Activated CD4-positive, alpha-beta memory T cell treated with anti-CD3 and anti-CD28 coated beads, Interleukin-2, amount 10 ng/mL, durations not matched to agents 7 days and 5 days (primary cell): ENCODE measurements at places on chromosomes 1 and 21. TPM values are rescaled to one million over a fixed set of nuclear protein-coding genes. Genes with fewer than 3 reads are reported as not detected.

- no peaks in the 10 kb centered on the region for H3K27me3 ChIP-seq
- H3K27ac ChIP-seq = no peak overlapping the region
- DNase-seq = no peak
- H3K4me1 ChIP-seq = peaks cover 78% of the 10 kb centered on the region
- peaks cover 20% of the 10 kb centered on the region for H3K36me3 ChIP-seq
Measured at GRCh38 chr1:205317311-205317917, 4.1 kb downstream of the NUAK2 start.

DNA sequence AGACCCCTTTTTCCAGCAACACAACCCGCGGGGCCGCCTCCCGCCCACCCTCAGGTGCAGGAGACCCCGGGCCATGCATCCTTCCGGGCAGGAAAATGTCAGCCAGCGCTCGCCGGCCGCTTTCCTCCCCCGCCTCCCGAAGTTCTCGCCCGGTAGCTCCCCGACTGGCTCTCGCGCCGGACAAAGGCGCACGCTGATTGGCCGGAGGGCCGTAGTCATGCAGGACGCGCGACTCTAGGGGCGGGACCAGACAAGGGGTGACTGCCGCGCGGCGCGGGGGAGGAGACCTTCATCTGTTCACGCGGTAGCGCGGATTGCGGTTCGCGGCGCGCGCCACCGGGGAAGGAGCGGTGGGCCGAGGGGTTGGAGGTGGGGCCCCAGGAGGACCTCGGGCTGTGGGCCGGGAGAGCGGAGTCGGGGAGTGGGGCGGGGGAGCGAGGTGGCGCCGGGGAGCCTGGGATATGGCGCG, at the start of gene FLVCR1:
Gene FLVCR1 (plus strand): TSS at position 284 of the 469 bp plus-strand sequence. CDS start 178 bp downstream, at position 462.
- no peaks in the 10 kb centered on the region for H3K27me3 ChIP-seq
- peak; percentile 97 for DNase-seq
- H3K27ac ChIP-seq = peak within 1 kb of the TSS; percentile 92
- peaks cover 32% of the 10 kb centered on the region for H3K4me1 ChIP-seq
- no peak within 1 kb of the TSS for H3K4me3 ChIP-seq

GRCh38 chr1:72521659-72522058, 239.3 kb upstream of the NEGR1 start:
- H3K4me1 ChIP-seq = no peaks in the 10 kb centered on the region
- no peak overlapping the region for H3K27ac ChIP-seq
- no peaks in the 10 kb centered on the region for H3K27me3 ChIP-seq
- no peak for DNase-seq

DNA sequence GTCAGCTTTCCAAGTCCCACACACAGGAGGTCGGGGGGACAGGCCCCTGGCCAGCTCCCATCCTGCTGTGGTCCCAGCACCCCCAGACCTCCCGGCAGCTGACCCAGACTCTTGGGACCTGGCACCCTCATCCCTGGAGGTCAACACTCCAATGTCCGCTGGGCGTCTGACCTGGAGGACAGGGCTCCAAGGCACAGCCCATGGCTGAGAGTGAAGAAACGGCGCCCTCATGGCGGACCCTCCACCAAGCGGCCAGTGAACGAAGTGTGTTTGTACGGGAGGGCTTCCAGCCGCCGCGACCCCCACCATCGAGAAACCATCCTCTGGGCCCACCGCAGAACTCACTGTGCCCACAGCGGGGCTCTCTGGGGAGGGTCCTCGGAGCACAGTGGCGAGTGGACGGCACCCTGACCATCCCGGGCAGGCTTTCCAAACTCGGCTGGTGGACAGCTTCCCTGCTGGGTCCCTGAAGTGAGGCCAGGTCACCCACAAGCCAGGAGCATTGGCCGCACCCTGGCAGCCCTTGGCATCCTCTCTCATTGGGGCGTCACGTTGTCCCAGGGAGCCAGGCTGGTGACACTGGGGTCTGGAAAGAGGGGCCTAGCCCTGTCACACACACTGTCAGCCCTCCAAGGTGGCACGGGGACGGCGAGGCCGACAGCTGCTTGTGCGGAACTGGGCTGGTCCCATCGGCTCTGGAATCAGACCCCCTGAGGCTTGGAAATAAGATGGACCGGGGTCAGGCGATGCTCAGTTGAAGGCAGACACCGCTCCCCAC, 47.8 kb upstream of the COL6A2 start:
- H3K27ac ChIP-seq = no peak overlapping the region
- DNase-seq = peak; percentile 6
- no peaks in the 10 kb centered on the region for H3K36me3 ChIP-seq
- H3K27me3 ChIP-seq = no peaks in the 10 kb centered on the region
- no peaks in the 10 kb centered on the region for H3K4me1 ChIP-seq

- no peak overlapping the region for H3K4me3 ChIP-seq
- H3K27me3 ChIP-seq = peaks cover 20% of the 10 kb centered on the region
- H3K36me3 ChIP-seq = no peaks in the 10 kb centered on the region
- peaks cover 7% of the 10 kb centered on the region for H3K4me1 ChIP-seq
Measured at GRCh38 chr1:10911490-10912166, 100.8 kb upstream of the TARDBP start.

DNA sequence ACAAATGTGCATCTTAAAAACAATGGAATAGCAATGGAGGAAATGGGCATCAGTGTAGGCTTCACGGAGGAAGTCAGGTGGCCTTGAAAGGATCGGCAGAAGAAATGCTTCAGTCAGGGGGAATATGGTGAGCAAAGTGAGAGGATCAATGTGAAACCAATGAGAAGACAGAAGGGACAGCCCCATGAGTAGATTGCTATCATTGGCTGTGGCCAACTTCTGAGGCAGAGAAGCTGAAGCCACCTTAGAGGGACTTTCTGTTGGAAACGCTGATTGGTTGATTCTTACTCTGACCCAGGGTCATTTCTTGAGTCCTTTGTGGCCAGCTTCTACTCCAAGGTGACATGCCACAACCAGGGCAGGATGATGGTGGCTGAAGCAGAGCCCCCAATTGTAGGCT, 130.7 kb upstream of the ZNF648 start:
- H3K27ac ChIP-seq = no peak overlapping the region
- no peak for DNase-seq
- H3K27me3 ChIP-seq = peaks cover 25% of the 10 kb centered on the region
- H3K4me1 ChIP-seq = peaks cover 9% of the 10 kb centered on the region
- no peak overlapping the region for H3K4me3 ChIP-seq

DNA sequence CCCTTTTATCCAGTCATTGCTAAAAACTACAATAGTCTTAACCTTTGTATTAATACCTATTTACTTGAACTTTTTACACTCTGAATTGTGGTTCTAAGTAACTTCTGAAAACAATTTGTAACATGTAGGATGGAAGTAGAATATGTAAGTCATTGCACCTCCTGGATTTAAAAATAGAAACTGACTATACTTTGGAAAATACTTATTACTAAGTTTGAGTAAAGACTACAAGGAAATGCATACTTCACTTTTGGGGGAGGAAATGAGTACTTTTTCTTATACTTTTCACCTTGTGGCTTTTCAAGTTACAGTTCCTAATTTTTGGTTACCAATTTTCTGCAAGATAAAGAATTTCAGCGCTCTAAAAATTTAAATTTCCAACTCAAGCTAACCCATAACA, 8.7 kb downstream of the RGS18 start:
- H3K27ac ChIP-seq = no peak overlapping the region
- DNase-seq = no peak
- H3K27me3 ChIP-seq = no peaks in the 10 kb centered on the region
- H3K4me3 ChIP-seq = no peak overlapping the region
- H3K36me3 ChIP-seq = no peaks in the 10 kb centered on the region
- H3K4me1 ChIP-seq = no peaks in the 10 kb centered on the region

- H3K27ac ChIP-seq = peak overlapping the region; percentile 33
- peaks cover 73% of the 10 kb centered on the region for H3K4me1 ChIP-seq
- H3K4me3 ChIP-seq = no peak overlapping the region
- H3K36me3 ChIP-seq = peaks cover 26% of the 10 kb centered on the region
- DNase-seq = peak; percentile 55
Measured at GRCh38 chr1:167544447-167545093, 9.0 kb downstream of the CREG1 start.

DNA sequence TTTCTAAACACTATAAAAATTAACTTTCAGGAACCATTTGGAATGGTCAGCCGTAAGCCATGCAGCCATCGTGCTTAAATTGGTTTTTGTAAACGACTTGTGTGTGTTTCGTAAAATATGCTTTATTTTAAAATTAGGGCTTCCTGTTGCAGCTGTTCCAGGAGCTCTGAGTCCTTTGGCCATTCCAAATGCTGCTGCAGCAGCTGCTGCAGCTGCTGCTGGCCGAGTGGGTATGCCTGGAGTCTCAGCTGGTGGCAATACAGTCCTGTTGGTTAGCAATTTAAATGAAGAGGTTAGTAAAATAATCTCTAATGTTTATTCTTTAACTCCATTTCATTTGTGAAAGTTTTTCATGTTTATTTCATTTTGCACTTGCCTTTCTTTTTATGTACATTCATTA, 83.1 kb downstream of the PTBP2 start:
- H3K27ac ChIP-seq = no peak overlapping the region
- H3K4me3 ChIP-seq = no peak overlapping the region
- H3K4me1 ChIP-seq = no peaks in the 10 kb centered on the region
- no peaks in the 10 kb centered on the region for H3K27me3 ChIP-seq
- DNase-seq = no peak

DNA sequence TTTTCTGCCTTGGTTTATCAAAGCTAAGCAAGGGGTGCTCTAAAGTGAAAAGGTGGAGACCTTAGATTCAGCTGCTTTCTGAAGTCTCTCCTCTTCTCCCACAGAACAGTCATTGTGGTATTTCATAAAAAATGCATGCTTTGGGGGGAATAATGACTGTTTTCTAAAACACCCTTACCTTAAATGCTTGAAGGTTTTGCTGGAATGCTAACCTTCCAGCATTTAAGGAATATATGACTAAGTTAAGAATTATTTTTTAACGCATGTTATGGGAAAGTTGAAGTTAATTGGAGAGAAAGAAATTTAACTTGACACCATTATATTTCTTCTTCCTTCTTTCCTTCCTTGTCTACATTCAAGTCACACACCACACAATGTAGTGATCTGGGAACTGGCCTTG, 162.5 kb downstream of the ROR1 start:
- no peak overlapping the region for H3K4me3 ChIP-seq
- no peak for DNase-seq
- no peak overlapping the region for H3K27ac ChIP-seq
- H3K27me3 ChIP-seq = peaks cover 2% of the 10 kb centered on the region

- no peaks in the 10 kb centered on the region for H3K4me1 ChIP-seq
- H3K27ac ChIP-seq = no peak overlapping the region
- H3K36me3 ChIP-seq = no peaks in the 10 kb centered on the region
- H3K4me3 ChIP-seq = no peak overlapping the region
Measured at GRCh38 chr1:240413732-240414131, 198.2 kb downstream of the GREM2 start.

- H3K36me3 ChIP-seq = no peaks in the 10 kb centered on the region
- peaks cover 22% of the 10 kb centered on the region for H3K27me3 ChIP-seq
- H3K4me1 ChIP-seq = no peaks in the 10 kb centered on the region
- no peak overlapping the region for H3K27ac ChIP-seq
- DNase-seq = peak; percentile 67
Measured at GRCh38 chr1:205354259-205355074, 2.3 kb downstream of the KLHDC8A start.

DNA sequence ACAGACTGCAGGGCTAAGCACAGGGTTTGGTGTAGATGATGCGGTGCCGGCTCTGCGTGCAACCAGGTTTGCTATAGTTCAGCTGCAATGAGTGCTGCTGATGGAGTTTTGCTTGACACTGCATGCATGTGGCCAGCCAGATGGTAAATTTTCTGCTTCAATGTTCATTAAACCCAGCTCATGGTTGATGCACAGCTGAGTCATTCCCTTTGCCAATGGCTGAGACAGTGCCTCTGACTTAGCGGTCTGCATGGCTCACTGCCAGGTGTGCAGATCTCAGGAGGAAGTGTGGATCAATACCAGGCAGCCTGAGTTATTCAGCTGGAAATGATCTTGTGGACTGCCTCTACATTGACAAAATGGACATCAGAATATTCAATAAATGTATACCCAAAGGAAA, 172.7 kb upstream of the ZP4 start:
- H3K27ac ChIP-seq = no peak overlapping the region
- H3K36me3 ChIP-seq = no peaks in the 10 kb centered on the region
- H3K27me3 ChIP-seq = no peaks in the 10 kb centered on the region
- DNase-seq = no peak
- H3K4me3 ChIP-seq = no peak overlapping the region

DNA sequence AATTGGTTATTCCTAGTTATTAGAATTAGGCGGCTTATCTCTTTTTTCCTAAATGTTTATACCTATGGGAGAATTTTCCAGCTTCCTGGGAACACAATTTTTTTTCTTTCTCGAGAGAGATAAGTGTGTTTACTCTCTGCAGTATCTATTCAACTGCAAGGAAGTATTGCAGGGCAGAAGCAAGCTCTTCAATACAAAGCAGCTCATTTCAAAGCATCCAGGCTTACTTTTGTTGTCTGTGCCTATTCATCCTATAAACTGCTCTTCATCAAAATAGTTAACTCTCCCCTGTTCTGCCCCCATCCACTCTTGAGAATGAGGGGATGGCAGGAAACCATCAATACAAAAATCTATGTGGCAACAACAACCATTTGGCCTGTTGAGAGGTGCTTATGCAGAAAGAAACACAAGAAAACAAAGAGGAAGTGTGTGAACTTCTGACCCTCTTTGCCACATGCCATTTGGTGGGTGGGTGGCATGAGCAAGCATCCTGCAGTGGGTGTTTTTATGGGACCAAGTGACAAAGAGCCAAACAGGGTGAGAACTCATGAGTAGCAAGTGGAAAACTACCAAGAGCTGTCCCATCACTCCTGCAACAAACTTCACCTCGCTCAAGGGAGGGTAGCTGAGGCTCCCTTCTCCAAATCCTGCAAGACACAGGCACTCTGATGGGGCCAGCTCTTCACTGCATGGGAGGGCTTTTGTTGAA, 50.6 kb upstream of the MRPS6 start:
- H3K36me3 ChIP-seq = peaks cover 11% of the 10 kb centered on the region
- peaks cover 35% of the 10 kb centered on the region for H3K4me1 ChIP-seq
- no peak overlapping the region for H3K4me3 ChIP-seq
- no peak overlapping the region for H3K27ac ChIP-seq
- DNase-seq = peak; percentile 47
- no peaks in the 10 kb centered on the region for H3K27me3 ChIP-seq

GRCh38 chr1:51442198-51442597, 76.9 kb downstream of the EPS15 start:
- H3K27me3 ChIP-seq = no peaks in the 10 kb centered on the region
- DNase-seq = no peak
- H3K27ac ChIP-seq = no peak overlapping the region
- H3K4me1 ChIP-seq = peaks cover 41% of the 10 kb centered on the region

GRCh38 chr1:24021403-24022266, 41.5 kb upstream of the SRSF10 start:
- H3K27ac ChIP-seq = no peak overlapping the region
- H3K36me3 ChIP-seq = no peaks in the 10 kb centered on the region
- H3K27me3 ChIP-seq = peaks cover 4% of the 10 kb centered on the region
- no peak overlapping the region for H3K4me3 ChIP-seq

GRCh38 chr1:223547316-223548114, 118.0 kb downstream of the CAPN8 start:
- H3K4me3 ChIP-seq = no peak overlapping the region
- H3K27me3 ChIP-seq = peaks cover 8% of the 10 kb centered on the region
- H3K36me3 ChIP-seq = no peaks in the 10 kb centered on the region
- H3K4me1 ChIP-seq = no peaks in the 10 kb centered on the region
- no peak overlapping the region for H3K27ac ChIP-seq

- no peak overlapping the region for H3K4me3 ChIP-seq
- H3K4me1 ChIP-seq = no peaks in the 10 kb centered on the region
- H3K27ac ChIP-seq = no peak overlapping the region
- peaks cover 21% of the 10 kb centered on the region for H3K27me3 ChIP-seq
- no peak for DNase-seq
Measured at GRCh38 chr1:38370716-38371504, 324.3 kb upstream of the POU3F1 start.

The MANEAL gene
- total RNA-seq = 1.7 TPM

The TNFRSF9 gene
- total RNA-seq = 8.0 TPM

The NGF gene
- not detected for total RNA-seq

The IVL gene
- not detected for total RNA-seq

The FAM131C gene
- total RNA-seq = 5.6 TPM

The C1QC gene
- total RNA-seq = not detected

The KIF1B gene
- total RNA-seq = 22.7 TPM

The KIF17 gene
- total RNA-seq = not detected
